ENCODE measurements at places on chromosomes 12 and 14. TPM values are rescaled to one million over a fixed set of nuclear protein-coding genes. Genes with fewer than 3 reads are reported as not detected.

VDR gene
- total RNA-seq, result 1.3 TPM

C12orf42 gene
- total RNA-seq, result not detected

CRADD gene
- total RNA-seq, result 75.2 TPM

LMNTD1 gene
- 21.4 TPM for total RNA-seq

GARIN6 gene
- not detected for total RNA-seq

KRT73 gene
- 1.3 TPM for total RNA-seq

DNA sequence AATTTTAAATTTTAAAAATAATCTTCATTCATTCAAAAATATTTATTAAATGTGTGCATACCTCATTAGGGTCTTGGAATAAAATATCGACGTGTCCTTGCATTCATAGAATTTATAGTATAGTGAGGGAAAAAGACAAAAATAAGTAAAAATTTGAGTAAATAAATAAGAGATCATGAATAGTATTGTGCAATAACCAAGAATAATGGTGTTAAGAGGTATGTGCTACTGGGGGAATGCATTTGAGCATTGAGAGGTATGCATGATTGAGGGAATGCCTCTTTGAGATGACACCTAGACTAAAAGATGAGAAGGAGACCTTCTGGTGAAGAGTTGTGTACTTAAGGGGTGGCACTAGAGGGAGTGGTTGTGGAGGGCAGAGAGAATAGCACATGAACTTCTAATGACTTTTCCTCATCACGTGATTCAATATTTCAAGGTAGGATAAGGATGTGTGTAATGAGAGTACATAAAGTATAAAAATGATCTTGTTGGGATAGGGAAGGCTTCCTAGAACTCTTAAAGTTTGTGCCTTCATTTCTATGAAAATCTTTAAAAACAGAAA is 18.8 kb upstream of the CATSPERB start:
- DNase-seq, result no peak

DNA sequence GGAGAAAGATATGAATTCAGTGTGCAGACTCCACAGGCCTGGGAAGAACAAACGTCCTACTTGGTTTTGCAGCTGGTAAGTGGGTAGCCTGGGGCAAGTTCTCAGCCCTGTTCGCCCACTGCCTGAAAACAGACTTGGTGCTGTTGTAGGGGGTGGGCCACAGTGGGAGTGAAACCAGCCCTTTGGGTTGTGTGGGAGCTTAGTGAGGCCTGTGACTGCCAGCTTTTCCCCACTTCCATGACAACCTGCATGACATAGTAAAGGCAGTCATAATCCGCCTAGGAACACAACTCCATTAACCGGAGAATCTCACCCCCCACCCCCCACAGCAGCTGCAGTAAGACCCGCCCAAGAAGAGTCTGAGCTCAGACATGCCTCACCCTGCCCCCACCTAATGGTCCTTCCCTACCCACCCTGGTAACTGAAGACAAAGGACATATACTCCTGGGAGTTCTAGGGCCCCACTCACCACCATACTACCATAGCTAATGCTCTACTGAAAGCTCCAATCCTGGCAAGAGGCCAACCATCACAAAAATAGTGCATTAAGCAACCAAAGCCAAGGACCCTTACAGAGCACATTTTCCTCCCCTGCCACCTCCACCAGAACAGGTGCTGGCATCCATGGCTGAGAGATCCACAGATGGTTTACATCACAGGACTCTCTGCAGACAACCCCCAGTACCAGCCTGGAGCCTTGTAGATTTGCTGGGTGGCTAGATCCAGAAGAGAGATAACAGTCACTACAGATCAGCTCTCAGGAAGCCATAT is 39.8 kb upstream of the LMNTD1 start:
- no peak for DNase-seq

GRCh38 chr14:85175556-85175955 is 354.4 kb upstream of the FLRT2 start:
- no peak for DNase-seq

DNA sequence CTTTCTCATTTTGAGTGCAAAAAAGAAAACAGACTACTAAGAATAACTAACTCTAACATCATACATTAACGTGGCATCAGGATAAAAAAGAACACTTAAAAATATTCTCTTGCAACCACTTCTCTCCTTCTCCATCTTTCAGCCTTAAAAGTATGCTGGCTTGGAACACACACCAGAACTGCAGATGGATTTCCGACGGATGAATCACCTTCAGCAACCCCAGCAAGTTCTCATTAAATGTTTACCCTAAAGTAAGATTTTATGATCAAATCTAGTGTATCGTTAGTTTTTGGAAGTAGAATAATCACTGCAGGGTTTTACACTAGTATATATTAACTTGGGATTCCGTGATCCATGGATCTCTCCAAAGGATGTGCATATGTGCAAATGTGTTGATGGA is 1.2 kb downstream of the NEK9 start:
- DNase-seq, result no peak

DNA sequence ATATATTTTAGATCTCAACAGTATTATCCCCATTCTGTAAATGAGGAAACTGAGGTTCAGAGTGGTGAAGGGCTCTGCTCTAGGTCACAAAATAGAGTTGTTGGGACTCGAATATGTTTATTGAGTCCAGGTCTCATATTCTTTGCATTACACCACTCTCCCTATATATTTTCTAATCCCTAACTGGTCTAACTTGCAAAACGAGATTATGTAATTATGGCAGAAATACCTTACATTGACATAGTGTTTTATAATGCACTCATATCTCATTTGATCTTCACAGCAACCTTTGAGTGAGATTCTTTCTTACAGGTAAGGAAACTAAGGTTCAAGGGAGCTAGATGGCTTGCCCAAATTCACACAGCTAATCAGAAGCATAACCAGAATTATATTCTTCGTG is 106.9 kb upstream of the LRIG3 start:
- DNase-seq, result no peak

DNA sequence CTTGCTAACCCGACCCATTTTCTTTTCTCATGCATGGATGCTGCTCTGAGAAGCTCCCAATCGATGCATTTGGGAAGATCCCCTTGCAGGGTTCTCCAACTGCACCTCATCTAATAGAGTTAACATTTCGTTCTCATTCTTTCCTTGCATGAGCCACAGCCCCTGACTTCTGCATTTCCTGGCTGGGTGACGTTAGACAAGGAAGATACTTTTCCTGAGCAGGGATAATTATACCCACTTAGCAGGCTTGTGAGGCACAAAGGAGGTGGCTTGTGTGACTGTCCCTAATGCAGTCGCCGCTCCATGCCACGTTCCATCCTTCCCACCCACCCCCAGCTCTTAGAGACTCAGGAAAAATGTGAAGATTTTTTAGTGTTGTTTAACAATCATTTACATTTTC is 195.1 kb downstream of the CHST11 start:
- no peak for DNase-seq

- no peak for DNase-seq
Observed at GRCh38 chr12:27271206-27271605, 27.1 kb downstream of the STK38L start.

GRCh38 chr14:69625299-69626131 is 14.1 kb downstream of the SUSD6 start:
- DNase-seq, result peak; percentile 48

GRCh38 chr14:68370057-68370360 is 422.9 kb downstream of the ZFP36L1 start:
- DNase-seq, result no peak

- DNase-seq, result no peak
Observed at GRCh38 chr14:64971491-64971942, 619 bp downstream of the RAB15 start.

DNA sequence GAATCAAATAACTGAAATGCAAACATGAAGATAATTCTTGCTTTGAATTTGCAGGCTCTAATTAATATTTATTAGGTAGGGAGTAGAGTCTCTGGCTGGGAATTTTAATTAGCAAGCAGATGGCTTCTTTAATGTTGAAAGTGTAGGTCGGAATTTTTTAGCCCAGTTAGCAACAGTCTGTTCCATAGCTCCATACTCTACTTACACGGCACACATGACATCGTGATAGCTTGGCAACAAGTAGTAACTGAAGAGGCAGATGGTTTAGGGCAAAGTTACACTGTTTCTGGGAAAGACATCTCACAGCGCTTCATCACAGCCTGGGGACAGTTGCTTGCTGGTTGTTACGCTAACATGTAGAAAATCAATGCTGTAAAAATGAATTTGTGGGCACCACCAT is 710.7 kb downstream of the GALC start:
- no peak for DNase-seq

GRCh38 chr14:68853749-68854148 is 60.9 kb upstream of the ZFP36L1 start:
- DNase-seq, result peak; percentile 50

GRCh38 chr12:45726603-45727300 is 2.8 kb upstream of the ARID2 start:
- peak; percentile 76 for DNase-seq

- DNase-seq, result no peak
Observed at GRCh38 chr12:106581543-106582248, 1.1 kb upstream of the RFX4 start.

GRCh38 chr14:68285421-68286179 is 466.0 kb downstream of the RAD51B start:
- DNase-seq, result no peak

DNA sequence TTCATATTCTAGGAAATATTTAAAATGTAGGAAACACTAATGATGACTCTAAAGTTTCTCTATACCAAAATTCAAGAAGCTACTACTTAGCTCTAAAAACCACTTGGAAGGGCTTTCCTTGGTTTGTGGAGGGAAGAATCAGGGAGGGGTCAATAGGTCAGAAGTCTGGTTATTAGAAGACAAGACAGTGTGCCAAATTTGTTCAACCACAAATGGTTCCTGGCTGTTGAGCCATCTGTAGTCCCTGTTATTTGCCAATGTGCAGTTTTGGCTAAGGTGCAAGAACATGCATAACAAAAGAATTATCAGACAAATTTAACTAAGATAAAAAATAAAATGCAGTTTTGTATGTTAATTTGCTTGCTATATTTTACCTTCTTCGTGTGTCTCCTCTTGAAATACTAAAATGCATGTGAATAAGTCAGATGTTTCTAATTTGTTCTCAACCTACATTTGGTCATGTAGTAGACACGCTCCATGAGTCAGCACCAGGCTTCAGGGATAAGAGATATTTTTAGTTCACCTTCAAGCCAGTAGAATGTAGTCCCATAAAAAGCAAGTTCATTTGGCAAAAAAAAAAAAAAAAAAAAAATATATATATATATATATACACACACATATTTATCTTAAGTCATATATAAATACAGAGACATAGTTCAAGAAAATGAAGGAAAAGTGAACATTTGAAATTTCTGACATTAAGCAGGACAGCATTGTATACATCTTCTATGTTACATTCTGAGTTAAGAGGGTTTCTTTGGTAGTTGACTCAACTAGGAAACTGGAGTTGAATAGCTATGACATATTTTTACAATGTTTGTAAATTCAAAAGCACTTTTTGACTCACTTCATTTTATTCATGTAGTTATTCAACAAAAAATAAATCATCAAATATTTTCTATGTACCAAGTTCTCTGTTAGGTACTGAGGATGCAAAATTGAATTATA is 123.3 kb downstream of the KCNC2 start:
- no peak for DNase-seq

GRCh38 chr14:104550340-104550860 is 29.2 kb upstream of the C14orf180 start:
- DNase-seq, result peak; percentile 3

DNA sequence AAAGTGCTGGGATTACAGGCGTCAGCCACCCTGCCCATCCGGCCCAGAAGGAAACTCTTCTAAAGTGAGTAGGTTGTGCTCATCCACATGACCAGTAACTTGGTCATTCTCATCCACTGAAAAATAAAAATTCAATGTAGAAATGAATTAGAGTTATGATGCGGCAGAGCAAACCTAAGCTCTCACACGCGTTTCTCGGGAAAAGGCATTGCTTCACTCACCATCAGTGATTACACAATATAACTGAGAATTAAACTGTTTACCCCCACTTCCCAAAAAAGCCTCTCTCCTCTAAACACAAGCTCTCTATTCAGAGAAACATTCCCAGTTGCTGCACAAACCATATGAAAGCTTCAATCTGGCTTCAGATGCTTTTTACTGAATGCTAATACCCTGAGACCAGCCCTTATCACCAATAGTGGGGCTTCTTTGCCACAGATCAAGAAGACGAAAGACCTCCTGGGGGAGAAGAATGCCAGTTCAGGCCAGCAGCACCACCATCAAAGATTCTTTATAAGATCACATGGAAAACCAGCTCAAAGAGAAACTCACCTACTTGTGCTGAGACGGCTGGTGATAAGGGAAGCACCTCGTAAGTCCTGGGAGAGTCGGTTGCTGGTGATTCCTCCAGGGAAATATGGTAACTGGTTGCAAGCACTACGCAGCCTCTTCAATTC is 121.5 kb upstream of the SFSWAP start:
- no peak for DNase-seq
